Transverse colon (tissue), 4 donors: ENCODE measurements at places on chromosomes 16 and 17. TPM values are rescaled to one million over a fixed set of nuclear protein-coding genes. Genes with fewer than 3 reads are reported as not detected.

- H3K4me1 ChIP-seq: peaks cover 15% of the 10 kb centered on the region
- peak overlapping the region; percentile 82 for H3K27ac ChIP-seq
- DNase-seq: no peak
- no peaks in the 10 kb centered on the region for H3K36me3 ChIP-seq
Measured at GRCh38 chr17:74452841-74453661, 13.4 kb upstream of the CD300A start.

LGALS9B gene
- total RNA-seq: 30.8 TPM

GRCh38 chr17:21549107-21549687, 143.1 kb upstream of the KCNJ18 start:
- H3K27me3 ChIP-seq: peaks cover 12% of the 10 kb centered on the region
- no peak for DNase-seq
- no peaks in the 10 kb centered on the region for H3K36me3 ChIP-seq
- peaks cover 26% of the 10 kb centered on the region for H3K4me1 ChIP-seq
- H3K27ac ChIP-seq: no peak overlapping the region
- H3K4me3 ChIP-seq: no peak overlapping the region

- H3K27me3 ChIP-seq: no peaks in the 10 kb centered on the region
- DNase-seq: no peak
- H3K4me3 ChIP-seq: no peak overlapping the region
- H3K4me1 ChIP-seq: no peaks in the 10 kb centered on the region
Measured at GRCh38 chr16:65510241-65510640, 388.4 kb upstream of the CDH11 start.

- H3K4me1 ChIP-seq: peaks cover 25% of the 10 kb centered on the region
- H3K4me3 ChIP-seq: no peak overlapping the region
- no peak for DNase-seq
- no peaks in the 10 kb centered on the region for H3K36me3 ChIP-seq
Measured at GRCh38 chr17:512311-512710, 159.7 kb upstream of the RPH3AL start.

GRCh38 chr16:11781773-11782172, 15.3 kb downstream of the ZC3H7A start:
- no peak for DNase-seq
- no peaks in the 10 kb centered on the region for H3K36me3 ChIP-seq
- H3K27me3 ChIP-seq: no peaks in the 10 kb centered on the region
- H3K4me3 ChIP-seq: no peak overlapping the region

DNA sequence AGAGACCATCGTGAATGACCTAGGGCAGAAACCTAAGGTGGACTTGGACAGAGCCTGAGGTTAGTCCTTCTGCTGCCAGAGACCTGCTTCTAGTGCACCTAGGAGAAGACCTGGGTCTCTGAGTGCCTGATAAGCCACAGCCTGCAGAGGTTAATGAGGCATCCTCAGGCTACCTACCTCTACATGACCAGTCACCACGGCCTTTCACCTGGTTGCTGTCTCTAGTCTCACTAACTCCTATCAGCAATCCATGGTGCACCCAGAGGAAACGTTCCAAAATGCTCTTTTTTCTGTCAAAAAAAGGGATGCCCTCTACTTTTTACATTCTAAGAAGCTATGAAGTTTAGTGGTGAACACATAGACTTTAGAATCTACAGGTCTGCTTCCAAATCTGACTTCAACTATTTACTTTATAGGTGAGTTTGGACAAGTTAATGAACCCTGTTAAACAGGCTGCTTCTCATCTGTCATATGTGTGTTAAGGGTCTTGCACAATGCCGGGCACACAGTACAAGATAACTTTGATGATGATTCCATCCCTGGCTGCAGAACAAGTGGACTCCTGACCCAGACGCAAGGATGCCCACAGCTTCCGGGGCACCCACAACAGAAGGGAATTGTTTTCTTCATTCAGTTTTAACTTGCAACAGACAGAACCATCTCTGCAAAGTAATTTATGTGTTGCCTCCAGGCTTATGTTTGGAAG, 469.9 kb upstream of the CDH5 start:
- H3K27me3 ChIP-seq: no peaks in the 10 kb centered on the region
- no peak overlapping the region for H3K4me3 ChIP-seq
- H3K27ac ChIP-seq: no peak overlapping the region

DNA sequence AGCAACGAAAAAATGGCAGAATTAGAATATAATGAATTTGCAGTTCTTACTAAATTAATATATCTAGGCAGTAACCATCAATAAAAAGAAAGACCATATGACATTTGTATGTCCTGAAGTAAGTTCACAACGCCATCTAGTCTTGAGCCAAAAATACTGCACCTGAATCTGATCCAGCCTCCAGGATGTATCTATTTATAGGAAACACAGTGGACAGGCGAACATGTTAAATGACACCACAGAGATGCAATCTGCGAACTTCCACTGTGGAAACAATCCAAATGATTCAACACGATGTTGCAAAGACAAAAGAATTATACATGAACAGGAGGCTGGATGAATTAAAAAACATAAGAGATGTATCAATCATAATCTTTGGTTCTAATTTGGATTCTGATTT, 197.6 kb downstream of the CDH13 start:
- H3K4me3 ChIP-seq: no peak overlapping the region
- H3K36me3 ChIP-seq: no peaks in the 10 kb centered on the region
- no peaks in the 10 kb centered on the region for H3K4me1 ChIP-seq
- H3K27me3 ChIP-seq: no peaks in the 10 kb centered on the region
- DNase-seq: no peak
- no peak overlapping the region for H3K27ac ChIP-seq

CLEC18B gene
- total RNA-seq: not detected

DNA sequence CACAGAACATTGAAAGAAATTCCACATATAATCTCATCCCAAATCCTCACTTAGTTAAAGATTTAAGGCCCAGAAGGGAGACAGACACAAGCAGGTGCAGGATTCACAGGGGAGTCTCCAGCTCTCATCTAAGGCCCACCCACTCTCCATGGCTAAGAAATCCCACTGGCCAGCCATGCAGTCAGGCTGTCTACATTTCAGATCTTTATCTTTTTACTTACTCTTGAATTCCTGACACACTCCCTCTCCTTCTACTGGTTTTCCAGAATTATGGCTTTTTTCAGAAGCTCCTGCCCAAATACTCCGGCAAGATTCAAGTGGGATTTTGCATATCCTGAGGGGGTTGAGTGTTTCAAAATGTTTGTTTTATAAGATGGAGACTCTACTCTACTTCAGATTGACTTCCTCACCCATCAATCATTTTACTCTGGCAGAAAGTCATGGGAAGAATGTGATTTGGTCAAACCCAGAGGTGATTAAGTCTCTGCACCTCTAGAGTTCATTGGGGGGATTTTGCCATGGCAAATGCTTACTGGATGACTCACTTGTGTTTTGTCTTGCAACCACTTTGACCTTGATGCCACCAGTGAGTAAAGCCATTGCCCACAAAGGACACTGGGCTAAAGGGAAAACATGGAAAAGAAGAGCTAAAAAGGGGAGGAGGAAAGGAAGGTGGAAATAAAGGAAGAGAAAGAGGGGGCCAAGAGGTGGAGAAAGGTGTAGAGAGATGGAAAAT, 688.8 kb upstream of the SALL1 start:
- H3K27me3 ChIP-seq: no peaks in the 10 kb centered on the region
- H3K4me1 ChIP-seq: no peaks in the 10 kb centered on the region
- no peak overlapping the region for H3K27ac ChIP-seq

YPEL2 gene
- total RNA-seq: 24.7 TPM

GRCh38 chr17:65259696-65260485, 122.7 kb downstream of the RGS9 start:
- peaks cover 3% of the 10 kb centered on the region for H3K27me3 ChIP-seq
- H3K27ac ChIP-seq: no peak overlapping the region
- peaks cover 3% of the 10 kb centered on the region for H3K4me1 ChIP-seq
- no peak for DNase-seq
- H3K4me3 ChIP-seq: no peak overlapping the region

DNA sequence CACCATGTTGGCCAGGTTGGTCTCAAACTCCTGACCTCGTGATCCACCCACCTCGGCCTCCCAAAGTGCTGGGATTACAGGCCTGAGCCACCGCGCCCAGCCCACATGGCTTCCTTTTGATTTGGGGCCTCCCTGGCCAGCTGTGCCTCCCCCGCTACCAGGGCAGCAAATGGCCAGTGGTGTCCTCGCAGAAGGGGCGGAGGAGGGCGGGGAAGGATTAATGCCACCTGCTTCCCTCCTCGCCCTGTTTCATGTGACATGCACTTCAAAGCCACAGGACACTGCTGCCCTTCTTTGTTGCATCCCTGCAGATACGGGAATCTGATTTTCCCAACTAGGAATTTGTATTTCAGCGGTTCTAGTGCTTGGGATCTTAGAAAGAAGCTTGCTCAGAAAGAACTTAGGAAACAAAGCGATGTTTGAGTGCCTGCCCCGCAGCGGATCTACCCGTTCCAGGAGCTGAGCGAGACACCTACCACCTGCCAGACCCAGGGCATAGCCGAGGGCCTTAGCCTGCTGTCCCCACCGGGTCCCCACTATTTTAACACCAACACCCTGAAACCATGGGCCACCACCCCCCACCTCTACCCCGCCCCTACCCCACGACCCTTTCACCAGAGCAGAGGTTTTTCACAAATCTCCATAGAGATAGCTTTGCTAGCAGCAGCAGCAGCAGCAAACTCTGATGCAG, 37.7 kb upstream of the CCDC182 start:
- no peak for DNase-seq
- H3K4me1 ChIP-seq: peaks cover 17% of the 10 kb centered on the region
- H3K36me3 ChIP-seq: no peaks in the 10 kb centered on the region
- no peak overlapping the region for H3K27ac ChIP-seq
- H3K4me3 ChIP-seq: no peak overlapping the region
- peaks cover 15% of the 10 kb centered on the region for H3K27me3 ChIP-seq

DNA sequence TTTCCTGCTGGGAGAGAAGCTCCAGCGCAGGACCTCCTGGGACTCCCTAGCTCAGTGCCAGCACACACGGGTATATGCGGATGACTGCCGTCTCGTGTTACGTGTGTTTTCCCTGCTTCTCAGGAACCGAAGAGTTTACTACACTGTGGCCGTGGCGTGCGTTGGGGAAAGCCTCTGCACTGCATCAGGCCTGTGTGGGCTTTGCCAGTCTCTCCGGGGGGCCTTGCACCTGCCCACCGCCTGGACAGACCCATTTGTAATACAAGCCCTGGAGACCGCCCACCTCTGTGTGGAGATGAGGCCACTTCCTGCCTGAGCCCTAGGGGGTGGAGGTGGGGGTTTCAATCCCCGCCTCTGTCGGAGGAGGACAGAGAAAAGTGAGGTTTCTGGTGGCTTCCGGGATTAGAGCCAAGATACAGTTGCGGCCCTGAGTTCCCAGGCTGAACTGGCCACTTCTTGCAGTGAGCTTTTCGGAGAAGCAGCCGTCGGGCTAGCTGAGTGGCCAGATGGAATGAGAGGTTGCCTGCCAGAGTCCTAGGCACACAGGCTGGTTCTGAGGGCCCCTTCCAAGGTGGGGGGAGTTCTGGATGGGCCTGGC, 43.4 kb upstream of the GSE1 start:
- peak overlapping the region; percentile 88 for H3K27ac ChIP-seq
- H3K36me3 ChIP-seq: no peaks in the 10 kb centered on the region
- H3K4me3 ChIP-seq: no peak overlapping the region
- DNase-seq: peak; percentile 68

GRCh38 chr16:67199808-67200198, 872 bp downstream of the ELMO3 start:
- peak overlapping the region; percentile 47 for H3K4me3 ChIP-seq
- DNase-seq: peak; percentile 63
- H3K27ac ChIP-seq: peak overlapping the region; percentile 93

PPM1E gene
- total RNA-seq: not detected

DNA sequence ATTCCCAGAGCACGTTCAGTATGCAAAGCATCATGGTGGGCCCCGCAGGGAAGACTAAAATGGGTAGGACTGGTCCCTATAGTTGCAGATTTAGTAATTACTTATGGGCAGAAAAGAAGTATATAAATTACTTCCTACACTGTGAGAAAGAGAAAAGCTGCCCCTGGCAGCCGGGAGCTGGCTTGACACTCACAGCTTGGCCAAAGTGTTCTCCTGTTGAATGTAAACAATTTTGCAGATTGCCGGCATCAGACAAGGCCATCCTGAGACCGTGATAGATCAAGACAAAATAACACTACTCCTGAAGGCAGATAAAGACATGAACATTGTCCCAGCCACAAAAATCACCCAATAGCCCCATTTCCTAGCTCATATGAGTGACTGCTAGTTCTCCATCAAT, 98.5 kb downstream of the MARF1 start:
- H3K27me3 ChIP-seq: no peaks in the 10 kb centered on the region
- no peak for DNase-seq
- H3K27ac ChIP-seq: no peak overlapping the region
- H3K4me3 ChIP-seq: no peak overlapping the region

CRYM gene
- not detected for total RNA-seq

CLEC3A gene
- not detected for total RNA-seq

GRCh38 chr17:80422276-80422675, 7.3 kb downstream of the ENDOV start:
- H3K27me3 ChIP-seq: no peaks in the 10 kb centered on the region
- no peak for DNase-seq
- H3K27ac ChIP-seq: no peak overlapping the region
- H3K4me1 ChIP-seq: peaks cover 7% of the 10 kb centered on the region

- H3K27ac ChIP-seq: peak overlapping the region; percentile 83
- DNase-seq: peak; percentile 37
- H3K36me3 ChIP-seq: no peaks in the 10 kb centered on the region
- peak overlapping the region; percentile 64 for H3K4me3 ChIP-seq
- peaks cover 15% of the 10 kb centered on the region for H3K27me3 ChIP-seq
Measured at GRCh38 chr17:63700528-63701455, 867 bp upstream of the LIMD2 start.

DNAH2 gene
- under 0.01 TPM for total RNA-seq

USP43 gene
- 14.9 TPM for total RNA-seq

ST6GALNAC1 gene
- 132 TPM for total RNA-seq

GJC1 gene
- 16.7 TPM for total RNA-seq

HSD11B2 gene
- total RNA-seq: 694 TPM

MAF gene
- total RNA-seq: 8.4 TPM

GRCh38 chr16:47888142-47888541, 267.7 kb downstream of the ABCC12 start:
- H3K27ac ChIP-seq: no peak overlapping the region
- peaks cover 14% of the 10 kb centered on the region for H3K27me3 ChIP-seq
- no peaks in the 10 kb centered on the region for H3K4me1 ChIP-seq
- no peak for DNase-seq
- H3K4me3 ChIP-seq: no peak overlapping the region

DNA sequence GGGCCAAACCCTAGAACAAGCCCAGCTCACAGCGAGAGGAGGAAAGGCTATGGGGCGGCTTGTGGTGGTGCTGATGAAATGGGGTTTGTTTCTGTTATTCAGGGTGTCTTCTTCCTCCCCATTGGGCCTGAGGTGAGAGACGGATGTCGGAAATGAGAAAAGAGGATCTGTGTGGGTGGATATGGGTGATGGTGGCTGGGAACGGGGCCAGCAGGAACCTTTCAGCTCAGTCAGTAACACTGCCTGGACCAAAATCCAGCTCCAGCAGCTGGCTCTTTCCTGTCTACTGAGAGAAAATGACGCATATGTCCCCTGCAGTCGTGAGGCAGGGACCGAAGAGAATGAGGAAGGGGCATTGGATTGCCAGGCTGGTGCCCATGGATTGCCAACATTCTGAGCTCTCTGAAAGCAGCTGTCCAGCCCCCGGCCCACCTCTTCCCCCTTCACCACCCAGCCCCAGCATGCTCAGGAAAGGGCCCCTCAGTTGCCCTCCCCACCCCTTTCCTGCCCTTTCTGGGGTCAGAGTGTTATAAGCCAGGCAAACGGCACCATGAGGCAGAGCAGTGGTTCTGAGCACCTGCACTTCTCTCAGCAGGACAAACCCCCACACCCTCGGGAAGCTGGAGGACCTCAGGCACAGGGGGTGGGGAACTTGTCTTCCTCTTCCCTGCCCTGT, 4.0 kb downstream of the MYH3 start:
- H3K4me3 ChIP-seq: no peak overlapping the region
- no peak for DNase-seq
- no peaks in the 10 kb centered on the region for H3K4me1 ChIP-seq
- no peaks in the 10 kb centered on the region for H3K27me3 ChIP-seq
- H3K36me3 ChIP-seq: no peaks in the 10 kb centered on the region
- H3K27ac ChIP-seq: no peak overlapping the region
